ENCODE measurements at places on chromosomes 16 and 17.

- no peak for DNase-seq
Measured at GRCh38 chr16:83409347-83409746, 398.4 kb upstream of the HSBP1 start.

DNA sequence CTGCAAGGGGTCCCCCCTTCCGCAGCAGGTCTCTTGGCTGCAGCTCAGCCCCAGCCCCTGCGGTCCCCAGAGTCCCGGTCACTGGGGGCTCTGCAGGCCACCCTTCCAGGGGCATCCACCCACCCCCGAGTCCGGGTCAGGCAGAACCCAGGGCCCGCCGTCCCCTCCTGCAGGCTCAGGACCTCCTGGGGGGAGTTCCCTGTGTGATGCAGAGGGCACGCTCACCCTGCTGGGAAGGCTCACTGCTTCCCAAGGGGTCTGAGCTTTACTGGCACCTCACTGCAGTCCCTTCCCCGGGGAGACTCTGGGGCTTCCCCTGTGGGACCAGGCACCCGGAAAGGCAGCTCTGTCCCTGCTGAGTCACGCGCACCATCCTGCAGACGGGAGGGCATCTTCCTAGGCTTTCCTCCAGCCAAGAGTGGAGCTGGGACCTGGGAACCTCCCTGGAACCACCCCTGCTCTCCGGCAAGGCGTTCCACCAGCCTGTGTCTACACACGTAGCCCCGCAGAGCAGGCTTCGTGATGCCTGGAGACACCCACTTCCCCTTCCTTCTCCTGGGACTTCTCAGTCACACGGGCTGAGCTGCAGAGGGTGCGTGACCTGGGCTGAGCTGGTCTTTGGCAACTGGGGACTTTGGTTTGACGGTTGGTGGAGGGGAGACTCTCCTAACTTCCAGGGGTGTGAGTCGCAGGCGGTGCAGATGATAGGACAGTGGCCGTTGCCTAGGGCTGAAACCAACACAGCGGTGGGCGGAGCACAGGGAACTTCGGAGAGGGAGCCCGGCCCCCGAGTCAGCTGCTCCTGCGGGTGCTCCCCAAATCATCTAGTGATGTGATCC lies 23.4 kb downstream of the SLC25A10 start:
- DNase-seq = no peak

GRCh38 chr17:61799812-61800484 lies 63.4 kb downstream of the BRIP1 start:
- no peak for DNase-seq

DNA sequence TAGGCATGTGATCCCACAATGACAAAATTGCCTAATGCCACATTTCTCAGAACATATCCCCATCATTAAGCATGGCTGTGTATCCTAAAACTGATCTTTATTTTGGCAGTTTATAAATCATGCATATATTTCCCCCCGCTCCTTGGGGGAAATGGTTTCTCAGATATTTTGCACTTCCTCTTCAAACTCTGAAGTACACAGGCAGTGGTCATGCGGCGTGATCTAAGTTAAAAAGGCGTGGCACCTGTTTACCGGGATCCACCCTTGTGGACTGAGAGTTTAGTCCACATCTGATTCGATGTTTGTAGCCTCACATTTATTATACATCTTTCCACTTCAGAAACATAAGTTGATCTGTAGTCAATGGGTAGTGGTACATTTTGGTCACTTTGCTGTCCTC lies 51.4 kb downstream of the USP10 start:
- no peak for DNase-seq

- no peak for DNase-seq
Measured at GRCh38 chr17:41705271-41705991, 6.7 kb upstream of the GAST start.

GRCh38 chr16:61968242-61969076 lies 67.8 kb downstream of the CDH8 start:
- no peak for DNase-seq

DNA sequence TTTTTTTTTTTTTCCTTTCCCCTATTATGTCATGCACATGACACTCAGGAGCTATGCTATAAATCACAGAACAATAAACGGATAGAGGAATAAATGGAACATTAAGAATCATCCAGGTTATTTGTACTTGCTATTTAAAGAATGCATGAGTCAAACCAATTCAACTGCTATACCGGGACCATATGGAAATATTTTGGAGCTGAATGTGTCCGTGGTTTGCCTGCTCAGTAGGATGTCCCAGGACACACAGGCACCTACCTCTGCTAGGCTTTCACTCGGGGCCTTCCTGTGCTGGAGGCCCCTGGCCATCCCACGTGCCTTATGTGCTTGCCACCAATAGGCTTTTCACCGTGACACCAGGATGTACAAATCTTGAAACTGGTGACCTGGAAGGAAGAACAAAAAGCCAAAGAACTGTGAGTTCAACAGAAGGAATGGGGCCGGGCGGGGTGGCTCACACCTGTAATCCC lies 15.3 kb upstream of the SEC14L1 start:
- DNase-seq = no peak

GRCh38 chr17:72988451-72988850 lies 104.0 kb downstream of the SLC39A11 start:
- DNase-seq = no peak

DNA sequence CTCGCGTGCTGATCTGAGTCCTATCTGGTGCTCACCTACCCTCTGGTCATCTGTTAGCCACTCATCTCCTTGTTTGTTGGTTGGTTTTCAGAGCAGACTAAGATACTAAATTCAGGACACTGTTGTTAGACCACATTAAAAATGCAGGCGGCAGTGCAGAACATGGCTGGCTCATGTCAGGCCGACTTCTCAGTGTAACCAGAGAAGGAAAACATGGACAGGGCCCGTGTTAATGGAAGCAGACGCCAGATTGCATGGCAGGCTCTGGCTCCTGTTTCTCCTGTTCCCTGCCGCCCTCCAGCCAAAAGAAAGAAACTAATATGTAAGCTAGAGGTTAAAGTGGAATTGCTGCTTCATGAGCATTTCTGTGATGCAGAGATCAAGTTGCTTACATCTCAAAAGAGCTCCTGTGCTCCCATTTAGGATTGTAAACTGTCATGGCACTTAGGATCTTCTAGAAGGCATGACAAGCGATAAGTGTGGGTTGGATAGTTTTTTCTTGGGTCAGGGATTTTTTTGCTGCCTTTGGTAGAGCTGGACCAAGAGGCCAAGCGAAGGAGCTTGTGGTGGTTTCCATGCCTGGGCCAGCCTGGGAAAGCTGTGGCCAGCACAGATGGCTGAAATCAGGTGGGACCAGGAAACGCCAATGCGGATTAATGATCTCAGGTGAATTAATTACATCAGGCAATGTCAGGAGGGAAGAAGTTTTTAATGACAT lies 56.1 kb downstream of the YPEL2 start:
- no peak for DNase-seq

DNA sequence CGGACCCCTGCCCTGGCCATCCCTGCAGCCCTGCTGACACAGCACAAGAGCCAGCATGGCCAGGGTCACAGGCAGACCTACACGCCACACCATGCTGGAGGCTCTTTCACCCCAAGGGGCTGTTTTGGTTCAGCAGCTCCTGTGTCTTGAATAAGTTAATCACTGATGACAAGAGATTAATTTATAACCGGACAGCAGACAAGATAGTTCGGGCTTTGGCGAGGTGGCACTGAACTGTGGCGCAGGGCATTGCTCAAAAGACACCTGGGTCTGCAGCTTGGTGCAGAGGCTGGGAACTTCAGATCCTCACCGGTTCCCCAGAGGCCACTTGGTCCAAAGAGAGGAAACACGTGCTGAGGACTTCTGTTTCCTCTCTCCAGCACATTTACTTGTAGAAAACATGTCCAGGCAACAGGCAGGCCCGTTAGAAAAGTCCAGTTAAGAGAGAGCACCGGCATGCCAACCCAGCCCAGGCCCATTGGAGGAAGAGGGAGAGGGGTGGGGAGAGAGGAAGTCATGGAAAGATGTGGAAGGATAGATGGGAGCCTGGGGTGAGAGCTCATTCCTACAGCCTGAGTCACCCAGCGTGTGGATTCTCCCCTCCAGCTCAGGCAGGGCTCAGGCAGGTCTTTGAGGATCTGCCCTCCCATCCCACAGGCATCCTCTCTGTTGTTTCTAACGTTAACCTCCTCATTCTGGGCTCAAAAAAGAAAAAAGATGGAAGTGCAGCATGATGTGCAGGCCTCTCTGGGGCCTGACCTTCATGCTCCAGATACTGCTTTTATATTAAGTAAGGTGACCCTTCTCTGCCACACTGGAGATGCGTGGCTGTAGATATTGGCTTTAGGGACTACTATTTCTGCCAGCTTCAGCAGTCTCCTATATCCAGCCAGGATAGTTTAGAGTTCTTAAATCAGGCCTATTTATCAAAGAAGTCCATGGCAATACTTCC lies 80.0 kb upstream of the HNF1B start:
- DNase-seq = no peak

DNA sequence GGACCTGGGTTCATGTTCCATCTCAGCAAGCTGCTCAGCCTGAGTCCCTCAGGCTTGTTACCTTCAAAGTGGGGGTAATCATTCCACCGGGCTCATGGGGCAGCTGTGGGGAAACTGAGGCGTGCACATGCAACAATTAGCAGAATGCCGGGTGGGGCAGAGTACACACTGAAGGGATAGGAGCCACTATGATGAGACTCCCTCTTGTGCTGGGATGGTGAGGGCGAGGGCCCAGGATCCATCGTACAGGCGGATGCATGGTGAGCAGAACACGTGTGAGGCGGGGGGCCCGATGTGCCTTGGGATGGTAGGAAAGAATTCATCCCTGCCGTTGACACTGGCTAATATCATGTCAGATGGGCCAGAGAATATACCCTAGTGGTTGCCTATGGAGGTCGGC lies 25.5 kb upstream of the MAP3K14 start:
- peak; percentile 42 for DNase-seq

- no peak for DNase-seq
Measured at GRCh38 chr16:19694989-19695388, 23.0 kb downstream of the KNOP1 start.

- DNase-seq = peak; percentile 49
Measured at GRCh38 chr17:77726549-77727006, 231.9 kb upstream of the TNRC6C start.

- DNase-seq = no peak
Measured at GRCh38 chr17:61848896-61849295, 14.4 kb downstream of the BRIP1 start.

GRCh38 chr17:42423766-42424165 lies 710 bp upstream of the CAVIN1 start:
- no peak for DNase-seq

GRCh38 chr16:54284931-54285413 lies 1.6 kb downstream of the IRX3 start:
- DNase-seq = peak; percentile 54

GRCh38 chr16:2912330-2913199 lies 834 bp downstream of the FLYWCH1 start:
- DNase-seq = peak; percentile 67

- DNase-seq = no peak
Measured at GRCh38 chr16:3035289-3035971, 1.3 kb downstream of the BICDL2 start.

GRCh38 chr17:68790931-68791330 lies 164.3 kb downstream of the ABCA8 start:
- DNase-seq = no peak
